ENCODE measurements at places on chromosomes 13 and 19.

- no peak for DNase-seq
Observed at GRCh38 chr13:76713280-76713679, 172.9 kb downstream of the KCTD12 start.

GRCh38 chr13:40433577-40433976 lies 232.9 kb downstream of the FOXO1 start:
- DNase-seq, result peak; percentile 51

DNA sequence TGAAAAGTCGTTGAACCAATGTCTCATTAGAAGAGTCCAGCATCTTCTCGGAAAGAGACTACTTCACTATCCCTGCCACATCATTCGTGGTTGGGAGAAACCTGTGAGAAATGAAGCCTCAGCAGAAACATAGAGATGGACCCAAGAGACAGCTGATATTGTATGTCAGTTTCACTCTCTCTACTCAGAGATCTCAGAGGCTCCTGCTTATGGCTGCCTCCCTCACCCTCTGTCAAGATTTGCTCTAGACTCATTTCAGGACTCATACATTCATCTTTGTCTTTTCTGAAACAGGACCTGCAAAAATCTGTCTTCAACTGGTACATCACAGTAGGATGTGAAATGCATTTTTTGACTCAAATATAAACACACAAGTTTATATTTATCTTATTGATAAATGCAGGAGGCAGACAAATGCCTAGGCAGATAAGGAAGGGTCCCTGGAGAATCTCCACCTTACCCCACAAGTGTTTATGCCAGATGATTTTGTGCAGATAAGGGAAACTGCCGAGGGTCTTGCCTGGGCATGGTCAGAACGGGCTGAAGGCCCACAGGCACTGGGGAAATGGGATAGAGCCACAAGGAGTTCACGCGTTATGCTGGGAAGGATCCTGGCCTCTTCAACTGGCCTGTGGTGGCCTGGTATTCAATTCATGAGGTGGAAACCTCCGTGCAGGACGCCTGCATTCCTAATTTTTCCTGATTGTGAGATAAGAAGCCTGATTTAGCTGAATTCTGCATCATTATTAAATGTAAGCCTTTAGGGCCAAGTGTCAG lies 1834.0 kb upstream of the PCDH20 start:
- DNase-seq, result no peak

DNA sequence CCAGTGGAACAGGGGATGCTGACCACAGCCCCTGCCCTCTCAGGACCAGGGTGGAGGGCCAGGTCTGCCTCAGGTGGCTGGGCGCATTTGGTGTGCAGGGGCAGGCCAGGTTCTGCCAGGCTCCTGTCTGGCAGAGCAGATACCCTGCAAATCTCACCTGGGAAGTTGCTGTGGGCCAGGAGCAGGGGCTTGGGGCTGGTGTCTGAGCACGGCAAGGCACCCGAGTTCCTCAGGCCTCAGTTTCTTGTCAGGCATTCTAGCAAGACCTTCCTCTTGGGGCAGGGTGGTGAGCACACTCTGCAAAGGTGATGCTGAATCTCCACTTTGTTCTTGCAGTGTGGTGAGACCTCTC lies 1.1 kb downstream of the CRTC1 start:
- no peak for DNase-seq

DNA sequence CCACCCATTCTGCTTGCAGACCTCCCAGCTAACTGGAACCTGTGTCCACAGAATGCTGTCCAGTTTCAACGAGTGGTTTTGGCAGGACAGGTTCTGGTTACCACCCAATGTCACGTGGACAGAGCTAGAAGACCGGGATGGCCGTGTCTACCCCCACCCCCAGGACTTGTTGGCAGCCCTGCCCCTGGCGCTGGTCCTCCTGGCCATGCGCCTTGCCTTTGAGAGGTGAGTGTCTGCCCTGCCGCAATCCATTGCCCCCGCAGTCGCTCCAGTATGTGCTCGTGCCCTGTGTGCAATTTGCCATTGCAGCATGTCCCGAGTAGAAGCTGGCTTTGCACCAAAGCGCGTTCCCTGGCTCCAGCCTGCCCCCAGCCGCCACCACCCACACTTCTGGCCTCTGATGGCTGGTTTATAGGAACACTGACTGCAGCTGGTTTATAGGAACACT lies 41.9 kb downstream of the CERS4 start:
- DNase-seq, result no peak

- no peak for DNase-seq
Observed at GRCh38 chr19:16445238-16446107, 26.3 kb downstream of the EPS15L1 start.

DNA sequence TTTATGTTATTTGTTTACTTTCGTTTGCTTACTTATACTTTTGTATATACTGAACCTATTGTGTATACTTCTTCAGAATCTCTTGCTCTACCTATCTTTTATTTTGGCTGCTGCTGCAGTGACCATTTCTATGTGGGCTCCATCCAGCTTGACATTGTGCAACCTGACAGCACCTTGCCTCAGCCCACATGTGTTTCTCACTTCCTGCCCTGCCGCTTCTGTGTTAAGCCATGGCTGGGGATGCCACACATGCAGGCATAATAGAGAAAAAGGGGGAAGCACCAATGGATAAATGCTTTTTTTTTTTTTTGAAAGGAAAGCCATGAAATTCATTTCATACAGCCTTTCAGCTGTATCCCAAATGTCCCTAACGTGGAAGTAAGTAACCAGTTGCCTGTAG lies 147.6 kb downstream of the RBM26 start:
- DNase-seq, result no peak

GRCh38 chr13:109760402-109760801 lies 26.0 kb downstream of the IRS2 start:
- DNase-seq, result no peak

GRCh38 chr19:45440873-45441654 lies 17.3 kb upstream of the ERCC1 start:
- DNase-seq, result no peak

- no peak for DNase-seq
Observed at GRCh38 chr13:35824395-35824794, 306.8 kb downstream of the DCLK1 start.

DNA sequence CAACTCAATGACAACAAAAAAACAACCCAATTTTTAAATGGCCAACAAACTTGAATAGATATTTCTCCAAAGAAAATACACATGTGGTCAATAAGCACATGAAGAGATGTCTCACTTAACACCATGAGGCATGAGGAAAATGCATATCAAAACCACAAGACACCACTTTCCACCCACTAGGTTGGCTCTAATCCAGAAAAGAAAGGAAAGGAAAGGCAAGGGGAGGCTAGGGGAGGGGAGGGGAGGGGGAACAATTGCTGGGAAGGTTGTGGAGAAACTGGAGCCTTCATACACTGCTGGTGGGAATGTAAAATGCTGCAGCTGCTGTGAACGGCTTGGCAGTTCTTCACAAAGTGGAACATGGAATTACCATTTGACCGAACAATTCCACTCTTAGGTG lies 854.3 kb downstream of the UQCRFS1 start:
- DNase-seq, result no peak

GRCh38 chr19:28314756-28315155 lies 898.2 kb downstream of the UQCRFS1 start:
- no peak for DNase-seq

- DNase-seq, result no peak
Observed at GRCh38 chr13:67557642-67558241, 327.6 kb upstream of the PCDH9 start.

- DNase-seq, result peak; percentile 55
Observed at GRCh38 chr19:23817519-23817918, 58.8 kb upstream of the ZNF681 start.

DNA sequence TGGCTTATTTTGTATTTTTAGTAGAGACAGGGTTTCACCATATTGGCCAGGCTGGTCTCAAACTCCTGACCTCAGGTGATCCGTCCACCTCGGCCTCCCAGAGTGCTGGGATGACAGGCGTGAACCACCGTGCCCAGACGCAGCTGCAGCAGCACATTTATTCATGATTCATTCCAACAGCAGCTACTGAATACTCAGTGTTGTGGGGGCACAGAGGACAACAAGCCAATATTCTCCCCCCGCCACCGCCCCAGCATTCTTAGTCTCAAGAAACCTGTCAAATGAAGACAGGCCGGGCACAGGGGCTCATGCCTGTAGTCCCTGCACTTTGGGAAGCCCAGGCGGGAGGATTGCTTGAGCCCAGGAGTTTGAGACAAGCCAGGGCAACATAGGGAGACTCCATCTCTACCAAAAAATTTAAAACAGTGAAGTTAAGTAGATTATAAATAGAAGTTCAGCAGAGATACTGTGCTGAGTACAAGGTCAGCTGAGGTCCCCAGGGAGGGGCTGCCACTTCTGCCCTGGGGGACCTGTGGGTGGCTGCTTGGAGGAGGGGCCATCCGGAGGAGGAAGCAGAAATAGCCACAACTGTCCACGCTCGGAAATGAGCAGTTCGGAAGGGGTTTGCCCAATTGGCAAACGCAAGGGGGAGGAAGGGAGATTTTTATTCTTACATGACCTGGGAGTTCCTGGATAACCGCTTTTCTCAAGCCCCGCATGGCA lies 4.3 kb downstream of the DOT1L start:
- peak; percentile 82 for DNase-seq

GRCh38 chr13:26560456-26560855 lies 3.0 kb downstream of the WASF3 start:
- DNase-seq, result no peak

DNA sequence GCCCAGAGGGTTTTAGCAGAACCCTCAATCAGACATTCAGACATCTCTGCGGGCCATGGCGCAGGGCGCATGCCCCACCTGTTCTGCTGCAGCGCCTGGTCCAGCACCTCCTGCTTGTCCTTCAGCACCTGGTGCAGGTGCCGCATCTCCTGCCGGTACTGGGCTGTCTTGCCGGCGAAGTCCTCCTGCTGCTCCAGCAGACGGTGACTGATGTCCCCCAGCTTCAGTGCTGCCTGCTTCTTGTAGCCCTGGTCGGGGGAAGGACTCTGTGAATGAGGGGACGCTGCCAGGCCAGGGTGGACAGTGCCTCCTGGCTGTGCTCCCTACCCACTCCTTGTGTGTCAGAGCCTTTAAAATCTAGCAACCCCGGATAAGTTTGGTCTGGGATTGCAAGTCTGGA lies 12.2 kb upstream of the SLC7A9 start:
- no peak for DNase-seq

- DNase-seq, result no peak
Observed at GRCh38 chr19:8695501-8695900, 3.1 kb downstream of the ACTL9 start.

GRCh38 chr19:39342647-39343305 lies 555 bp downstream of the SAMD4B start:
- no peak for DNase-seq

DNA sequence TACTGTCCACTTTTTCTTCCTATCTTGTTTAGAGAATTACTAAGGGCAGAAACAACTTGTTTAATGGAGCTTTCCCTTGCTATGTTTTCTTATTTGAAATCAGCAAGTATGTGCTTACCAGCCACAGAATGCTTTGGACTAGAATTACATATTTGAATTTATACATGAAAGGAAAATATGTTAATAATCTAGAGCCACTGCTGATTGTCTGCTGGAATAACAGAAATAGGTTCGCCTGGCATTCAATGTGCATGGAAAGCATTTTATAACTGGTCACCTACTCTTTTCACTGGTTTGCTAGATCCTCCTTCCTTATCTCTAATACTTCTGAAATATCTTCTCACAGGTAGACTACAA lies 8.0 kb downstream of the EFNB2 start:
- no peak for DNase-seq

- no peak for DNase-seq
Observed at GRCh38 chr19:55857149-55857548, 20.8 kb downstream of the NLRP4 start.

- no peak for DNase-seq
Observed at GRCh38 chr19:55209693-55210472, 582 bp upstream of the PTPRH start.

- no peak for DNase-seq
Observed at GRCh38 chr19:10724573-10725071, 6.7 kb downstream of the DNM2 start.

- no peak for DNase-seq
Observed at GRCh38 chr19:23305555-23305954, 55.4 kb upstream of the ZNF724 start.

GRCh38 chr13:30307194-30307970 lies at the start of gene KATNAL1:
Gene KATNAL1, minus strand, starts transcription at chr13:30307551. Its CDS starts 23,774 bp downstream, at chr13:30283777.
- DNase-seq, result peak; percentile 68

- no peak for DNase-seq
Observed at GRCh38 chr13:94080527-94080926, 399.0 kb downstream of the DCT start.

DNA sequence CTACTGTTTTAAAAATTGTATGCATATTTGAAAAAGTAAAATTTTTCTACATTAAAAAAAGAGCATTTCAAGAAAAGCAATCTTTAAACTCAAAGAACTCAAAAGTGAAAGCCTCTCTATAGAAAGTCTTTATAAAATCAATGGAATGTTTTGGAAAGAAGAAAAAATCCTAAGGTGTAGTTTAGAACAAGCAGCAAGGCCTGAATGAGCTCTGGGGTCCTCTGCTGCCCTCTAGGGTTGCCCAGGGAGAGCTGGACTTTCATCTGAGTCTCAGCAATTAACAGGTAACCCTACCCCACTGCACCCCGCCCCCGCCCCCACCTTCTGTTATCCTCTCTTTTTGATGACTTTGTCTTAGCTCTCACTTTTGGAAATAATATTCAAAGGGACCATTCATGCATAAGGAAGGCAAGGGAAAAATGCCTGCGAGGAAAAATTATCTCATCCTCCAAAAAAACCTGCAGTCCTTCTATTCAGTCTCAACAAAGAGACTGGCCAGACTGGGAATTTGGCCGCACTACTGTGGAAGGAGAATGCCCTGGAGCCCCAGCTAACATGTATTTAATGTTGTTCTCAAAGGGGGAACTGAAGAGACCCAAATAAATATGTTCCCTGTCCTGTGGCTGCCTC lies 24.1 kb downstream of the SLC25A30 start:
- DNase-seq, result peak; percentile 51

- DNase-seq, result no peak
Observed at GRCh38 chr19:2992958-2993357, 15.6 kb downstream of the TLE6 start.

DNA sequence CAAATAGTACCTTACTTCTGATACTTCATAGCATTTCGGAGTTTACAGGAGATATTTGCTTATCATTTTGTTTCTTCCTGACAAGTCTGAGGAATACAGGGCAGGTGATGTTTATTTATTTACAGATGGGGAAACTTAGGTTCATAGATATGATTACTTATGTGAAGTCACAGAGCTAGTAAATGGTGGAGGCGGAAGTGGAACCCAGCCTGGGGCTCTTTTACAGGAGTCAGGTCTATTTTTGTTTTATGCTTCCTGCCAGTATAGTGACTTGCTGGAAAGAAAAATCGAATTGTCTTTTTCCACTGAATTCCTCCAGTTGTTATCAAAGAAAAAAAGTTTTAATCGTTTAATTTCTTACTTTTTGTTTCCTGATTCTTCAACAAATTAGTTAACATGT lies 66.5 kb downstream of the DGKH start:
- no peak for DNase-seq

DNA sequence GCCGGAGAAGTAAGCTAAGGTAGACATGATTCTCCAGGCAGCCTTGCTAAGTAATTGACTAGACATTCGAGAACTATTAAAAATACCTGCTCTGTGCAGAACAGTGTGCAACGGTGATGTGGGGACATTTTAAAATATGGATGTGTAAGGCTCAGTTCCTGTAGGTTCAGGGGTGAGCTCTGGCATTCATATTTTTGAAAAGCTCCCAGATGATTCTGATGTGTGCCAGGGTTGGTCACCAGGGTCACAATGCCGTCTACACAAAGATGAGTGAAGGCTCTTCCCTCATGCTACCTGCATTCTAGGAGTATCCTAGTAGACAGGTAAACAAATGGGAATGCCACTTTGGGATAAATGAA lies 702 bp upstream of the EPSTI1 start:
- DNase-seq, result peak; percentile 38

All from CD4-positive, alpha-beta T cell treated with Interferon alpha-2 for 1 hour (primary cell).